ENCODE measurements at places on chromosomes 6 and 20.

DNA sequence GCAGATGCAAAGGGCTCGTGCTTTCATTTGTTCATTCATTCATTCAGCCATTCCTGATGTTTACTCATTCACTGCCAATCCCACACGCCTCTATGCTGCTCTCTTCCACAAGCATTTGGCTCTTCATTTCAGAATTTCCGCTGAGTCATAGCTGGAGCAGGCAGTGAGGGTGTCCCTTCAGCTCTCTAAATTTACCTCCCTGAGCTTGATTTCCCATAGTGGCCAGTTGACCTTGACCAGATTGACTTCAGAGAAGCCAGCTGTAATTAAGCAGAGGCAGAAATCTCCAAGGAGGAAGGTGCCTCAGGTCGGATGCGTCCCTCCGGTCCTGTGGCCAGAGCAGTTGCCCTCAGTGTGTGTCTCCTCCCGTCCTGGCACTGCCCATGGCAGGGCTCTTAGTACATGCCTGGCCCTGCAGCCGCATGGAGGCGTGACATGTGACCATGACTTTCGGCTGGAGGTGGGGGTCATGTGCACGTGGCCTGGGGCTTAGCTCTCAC is 267.2 kb upstream of the ECI2 start:
- peak; percentile 74 for DNase-seq

DNA sequence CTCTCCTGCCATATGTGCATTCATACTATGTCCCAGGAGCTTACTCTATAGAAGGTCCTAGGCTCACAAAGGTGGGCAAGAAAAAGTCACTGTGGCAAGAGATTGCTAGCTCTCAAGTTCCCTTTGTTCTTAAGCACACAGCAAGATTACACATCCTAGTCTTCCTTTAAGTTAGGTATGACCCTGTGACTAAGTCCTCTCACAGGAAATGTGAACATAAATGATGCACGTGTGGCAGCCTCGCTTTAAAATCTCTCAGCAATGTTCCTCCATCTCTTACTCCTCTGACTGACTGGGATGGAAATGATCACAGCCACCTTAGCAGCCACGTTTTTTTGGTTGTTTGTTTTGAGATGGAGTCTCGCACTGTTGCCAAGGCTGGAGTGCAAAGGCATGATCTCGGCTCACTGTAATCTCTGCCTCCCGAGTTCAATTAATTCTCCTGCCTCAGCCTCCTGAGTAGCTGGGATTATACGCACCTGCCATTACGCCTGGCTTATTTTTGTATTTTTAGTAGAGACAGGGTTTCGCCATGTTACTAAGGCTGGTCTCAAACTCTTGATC is 35.7 kb upstream of the HAO1 start:
- no peak for DNase-seq

GRCh38 chr6:145315982-145316600 is 419.2 kb downstream of the EPM2A start:
- DNase-seq: no peak

GRCh38 chr6:152721956-152722355 is 24.3 kb downstream of the MYCT1 start:
- no peak for DNase-seq

GRCh38 chr6:70363741-70364493 is 49.4 kb upstream of the FAM135A start:
- DNase-seq: no peak

GRCh38 chr6:151289399-151290007 is 49.7 kb downstream of the AKAP12 start:
- no peak for DNase-seq

DNA sequence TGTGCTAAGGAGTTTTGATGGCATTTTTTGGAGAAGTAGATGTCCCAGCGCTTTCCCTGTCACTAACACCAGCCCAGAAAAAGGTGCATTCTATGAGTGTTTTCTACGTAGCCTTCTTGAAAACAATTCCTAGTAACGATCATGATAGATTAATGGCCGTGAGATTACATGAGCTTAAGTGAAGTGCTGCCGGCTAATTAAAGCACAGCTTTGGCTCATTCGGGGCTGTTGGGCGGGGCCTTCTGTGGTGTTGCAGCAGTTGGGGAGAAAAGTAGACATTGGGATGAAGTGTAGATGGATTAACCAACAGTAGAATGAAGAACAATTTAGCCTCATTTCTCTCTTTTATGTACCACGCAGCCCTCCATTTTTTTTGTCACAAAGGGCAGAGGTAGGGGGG is 20.8 kb upstream of the TRAF3IP2 start:
- DNase-seq: no peak

GRCh38 chr6:144248476-144249301 is 36.4 kb upstream of the UTRN start:
- peak; percentile 15 for DNase-seq

DNA sequence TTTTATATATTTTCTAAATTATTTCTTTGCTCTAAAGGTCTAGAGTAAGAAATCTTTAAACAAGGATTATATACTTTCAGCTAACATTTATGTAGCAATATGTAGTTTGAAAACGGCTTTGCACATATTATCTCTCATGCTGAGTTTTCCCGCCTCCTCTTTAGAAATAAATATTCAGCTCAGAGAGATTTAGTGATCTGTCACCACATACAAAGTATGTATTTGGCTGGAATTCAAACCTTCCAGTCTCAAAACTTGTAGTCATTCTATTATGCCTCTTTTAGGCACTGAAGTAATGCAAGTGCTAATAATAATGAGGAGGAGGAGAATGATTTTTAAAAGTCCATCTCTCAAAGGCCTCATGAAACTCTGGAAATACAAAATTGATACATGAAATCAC is 525.0 kb downstream of the GRIK2 start:
- DNase-seq: no peak

- no peak for DNase-seq
Measured at GRCh38 chr6:31397901-31398525, 5.4 kb upstream of the MICA start.

- DNase-seq: no peak
Measured at GRCh38 chr6:47792216-47792733, 10.4 kb downstream of the OPN5 start.

DNA sequence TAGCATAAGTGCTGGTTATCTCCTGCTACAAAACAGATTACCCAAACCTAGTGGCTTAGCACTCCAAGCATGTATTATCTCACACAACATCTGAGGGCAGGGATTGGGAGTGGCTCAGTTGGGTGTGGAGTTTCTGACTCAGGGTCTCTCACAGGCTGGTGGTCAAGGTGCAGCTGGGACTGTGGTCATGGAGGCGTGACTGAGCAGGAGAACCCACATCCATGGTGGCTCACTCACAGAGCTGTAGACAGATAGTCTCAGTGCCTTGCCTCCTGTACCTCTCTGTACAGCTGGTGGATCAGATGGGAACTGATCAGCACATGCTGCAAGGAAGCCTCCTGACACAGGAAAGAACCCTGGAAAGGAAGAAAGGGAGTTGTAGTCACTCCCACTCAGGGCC is 83.1 kb upstream of the CST7 start:
- DNase-seq: no peak

DNA sequence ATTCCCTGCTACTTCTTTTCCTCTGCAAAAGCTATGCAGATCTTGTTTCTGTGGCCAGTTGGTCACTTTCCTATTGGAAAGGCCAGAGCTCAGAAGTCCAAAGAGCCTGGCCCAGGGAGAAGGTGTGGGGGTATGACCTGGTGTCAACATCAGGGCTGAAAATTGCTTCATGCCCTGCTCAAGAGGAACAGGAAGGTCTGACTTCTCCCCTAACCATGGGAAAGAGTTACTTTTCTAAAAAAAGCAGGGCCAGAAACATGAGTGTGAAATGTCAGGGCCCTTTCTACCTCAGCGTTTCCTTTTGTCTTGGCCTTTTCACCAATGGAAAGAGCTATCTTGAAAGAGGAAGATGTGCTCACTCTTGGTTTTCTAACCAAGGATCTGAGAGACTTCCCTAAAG is 117.4 kb downstream of the MAFB start:
- no peak for DNase-seq

DNA sequence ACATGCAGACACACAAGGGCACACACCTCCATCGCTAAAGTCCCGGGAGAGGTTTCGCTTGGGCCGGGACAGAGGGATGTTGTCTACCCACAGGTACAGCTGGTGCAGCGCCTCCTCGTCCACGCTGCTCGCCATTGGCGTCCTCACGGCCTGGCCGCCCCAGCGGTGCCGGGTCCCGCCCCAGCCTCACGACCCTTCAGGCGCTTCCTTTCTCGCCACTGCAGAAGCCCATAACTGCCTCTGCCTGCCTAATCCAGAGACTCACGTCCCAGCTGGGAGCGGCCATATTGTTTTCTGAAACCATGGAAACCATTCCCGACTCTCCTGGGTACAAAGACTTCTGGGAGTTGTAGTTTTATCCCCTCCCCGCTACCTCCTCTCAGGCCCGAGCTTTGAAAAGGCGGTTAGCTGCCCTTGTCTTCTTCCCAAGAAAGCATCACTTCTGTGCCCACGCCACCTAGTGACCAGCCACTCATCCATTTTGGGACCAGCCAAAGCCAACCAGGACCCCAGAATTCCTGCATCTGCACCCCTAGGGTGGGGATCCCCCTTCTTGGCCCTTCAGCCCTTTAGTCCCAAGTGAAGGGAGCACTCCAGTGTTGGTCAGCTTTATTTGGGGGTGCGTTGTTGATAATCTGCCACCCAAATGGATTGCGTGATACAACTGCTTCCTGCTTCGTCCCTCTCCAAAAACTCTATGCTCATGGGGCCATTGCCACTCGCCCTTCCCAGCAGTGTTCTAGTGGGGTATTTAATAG is at the start of gene SPEF1:
Gene SPEF1 (minus strand): TSS at position 296 of the 758 bp plus-strand sequence. CDS start 161 bp downstream, at position 135.
- DNase-seq: peak; percentile 96

Measured in AG08396 (cell line).